ENCODE measurements at places on chromosomes 2 and 18.

GRCh38 chr2:130728007-130728454, 839 bp upstream of the GPR148 start:
- DNase-seq: no peak

DNA sequence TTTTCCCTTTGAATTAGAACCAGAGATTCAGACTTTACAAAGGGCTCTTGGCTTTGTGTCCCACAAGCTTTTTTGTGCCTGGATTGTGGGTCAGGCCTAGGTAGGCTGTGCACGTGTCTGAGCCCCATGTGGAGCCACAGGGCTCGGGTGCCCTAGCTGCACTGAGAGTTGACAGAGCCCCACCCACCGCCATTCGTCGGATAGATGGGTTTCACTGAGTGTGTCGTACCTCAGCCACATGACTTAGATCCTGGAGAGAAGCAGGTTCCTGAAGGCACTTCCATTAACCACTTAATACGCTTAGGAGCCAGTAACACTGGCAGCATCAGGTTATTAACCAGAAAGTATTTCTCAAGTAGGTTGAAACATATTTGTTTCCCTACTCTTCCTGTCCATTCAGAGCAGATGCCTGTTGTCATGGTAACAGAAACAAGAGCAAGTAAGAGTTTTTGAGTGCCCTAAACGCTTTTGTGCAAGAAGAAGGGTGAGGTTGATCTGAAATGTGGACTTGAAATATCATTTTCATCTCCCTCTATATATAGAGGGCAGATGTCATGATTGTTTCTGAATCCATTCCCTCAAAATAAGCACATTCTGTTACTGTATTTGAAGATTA, 30.0 kb downstream of the ADCYAP1 start:
- no peak for DNase-seq

GRCh38 chr2:127739800-127740199, 38.5 kb downstream of the SFT2D3 start:
- DNase-seq: no peak

GRCh38 chr2:1723397-1724042, 20.8 kb downstream of the PXDN start:
- DNase-seq: no peak

GRCh38 chr18:74598350-74599001, 806 bp downstream of the ZNF407 start:
- DNase-seq: no peak

- no peak for DNase-seq
Observed at GRCh38 chr2:23524261-23524706, 139.3 kb downstream of the KLHL29 start.

- DNase-seq: no peak
Observed at GRCh38 chr2:199322151-199322550, 135.6 kb downstream of the SATB2 start.

- no peak for DNase-seq
Observed at GRCh38 chr2:86510436-86510933, 52.8 kb downstream of the CHMP3 start.

- DNase-seq: no peak
Observed at GRCh38 chr2:6127718-6128117, 435.5 kb downstream of the SOX11 start.

DNA sequence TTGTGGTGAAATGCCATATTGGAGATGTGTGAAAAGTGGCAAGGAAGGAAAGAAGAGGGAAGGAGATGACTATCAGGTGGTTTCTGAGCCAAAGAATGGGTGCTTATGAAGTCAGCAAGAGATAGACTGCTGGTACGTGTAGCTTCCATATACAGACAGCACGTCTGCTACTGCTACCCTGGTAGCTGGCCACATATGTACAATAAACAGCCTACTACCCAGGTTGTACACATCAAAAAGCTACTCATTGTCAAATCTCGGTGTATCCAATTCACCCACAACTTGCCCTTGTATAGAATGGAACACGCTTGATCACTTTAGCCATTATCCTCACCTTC, 761.8 kb downstream of the LRRTM4 start:
- no peak for DNase-seq

GRCh38 chr18:74368901-74369705, 53.5 kb downstream of the C18orf63 start:
- no peak for DNase-seq

DNA sequence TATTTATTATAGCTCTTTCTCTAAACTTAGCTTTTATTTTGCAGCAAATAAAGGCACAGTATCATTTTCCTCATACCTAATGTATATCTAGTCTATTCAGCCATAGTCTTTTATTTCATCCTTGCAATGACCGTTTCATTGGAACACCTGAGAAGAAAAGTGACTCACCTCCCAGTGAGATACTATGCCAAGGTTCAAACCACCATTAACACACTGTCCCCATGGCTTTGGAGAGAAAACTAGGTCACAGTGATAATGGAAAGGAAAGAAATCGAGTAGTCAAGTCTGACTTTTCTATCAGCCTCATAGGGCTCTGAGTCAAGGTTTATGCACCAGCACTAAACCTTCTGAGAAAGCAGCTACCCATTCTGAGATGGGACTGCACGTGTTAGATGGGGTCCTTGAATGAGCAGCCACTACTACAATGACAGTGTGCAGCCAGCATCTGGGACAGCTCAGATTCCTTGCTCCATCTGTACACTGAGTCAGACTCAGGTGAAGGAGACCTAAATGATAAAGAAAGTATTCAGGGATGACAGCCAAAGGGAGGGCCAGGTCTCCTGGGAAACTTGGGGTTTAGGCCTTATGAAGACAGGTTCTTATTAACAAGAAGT, 971.1 kb upstream of the ACVR2A start:
- DNase-seq: no peak

DNA sequence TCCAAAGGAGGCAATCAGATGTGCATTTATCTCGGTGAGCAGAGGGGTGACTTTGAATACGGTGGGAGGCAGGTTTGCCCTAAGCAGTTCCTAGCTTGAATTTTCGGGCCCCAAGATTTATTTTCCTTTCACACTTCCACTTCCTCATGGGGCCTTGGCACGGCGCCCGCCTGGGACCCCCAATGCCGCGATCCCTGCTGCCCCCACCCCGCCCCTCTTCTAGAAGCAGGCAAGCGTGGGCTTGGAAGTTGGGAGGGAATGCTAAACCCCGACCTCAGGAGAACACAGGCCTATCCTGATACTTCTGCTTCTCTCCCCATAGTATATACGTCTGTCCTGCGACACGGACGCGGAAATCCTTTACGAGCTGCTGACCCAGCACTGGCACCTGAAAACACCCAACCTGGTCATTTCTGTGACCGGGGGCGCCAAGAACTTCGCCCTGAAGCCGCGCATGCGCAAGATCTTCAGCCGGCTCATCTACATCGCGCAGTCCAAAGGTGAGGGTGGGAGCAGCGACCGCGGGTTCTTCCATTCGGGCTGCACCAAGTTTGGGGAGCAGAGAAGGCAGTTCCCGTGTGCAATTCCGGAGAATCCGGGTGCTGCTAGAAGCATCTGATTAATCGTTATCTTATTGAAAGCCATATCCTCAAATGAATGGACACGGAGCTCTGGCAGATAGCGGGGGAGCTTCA, 21.6 kb downstream of the TRPM8 start:
- DNase-seq: no peak

- peak; percentile 32 for DNase-seq
Observed at GRCh38 chr2:8679827-8680731, 1.8 kb upstream of the ID2 start.

DNA sequence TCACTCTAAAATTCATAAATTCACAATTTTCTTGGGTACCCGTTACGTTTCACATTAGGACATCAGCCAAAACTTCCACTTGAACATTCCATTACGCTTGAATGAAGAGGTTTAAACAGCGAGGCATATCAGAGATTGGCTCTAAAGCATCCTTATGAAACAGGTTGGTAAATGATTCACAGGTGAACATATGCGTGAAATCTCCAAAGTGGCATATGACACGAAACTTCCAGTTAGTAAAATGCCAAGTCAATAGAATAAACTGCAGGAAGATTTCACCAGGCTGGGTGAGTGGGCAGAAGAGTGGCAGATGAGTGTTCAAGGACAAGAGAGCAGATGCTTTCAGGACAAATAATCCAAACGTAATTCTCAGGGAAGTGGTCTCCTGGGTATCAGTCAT, 33.9 kb upstream of the GLS start:
- DNase-seq: no peak

GRCh38 chr2:53033411-53033810, 734.2 kb upstream of the CHAC2 start:
- DNase-seq: no peak

DNA sequence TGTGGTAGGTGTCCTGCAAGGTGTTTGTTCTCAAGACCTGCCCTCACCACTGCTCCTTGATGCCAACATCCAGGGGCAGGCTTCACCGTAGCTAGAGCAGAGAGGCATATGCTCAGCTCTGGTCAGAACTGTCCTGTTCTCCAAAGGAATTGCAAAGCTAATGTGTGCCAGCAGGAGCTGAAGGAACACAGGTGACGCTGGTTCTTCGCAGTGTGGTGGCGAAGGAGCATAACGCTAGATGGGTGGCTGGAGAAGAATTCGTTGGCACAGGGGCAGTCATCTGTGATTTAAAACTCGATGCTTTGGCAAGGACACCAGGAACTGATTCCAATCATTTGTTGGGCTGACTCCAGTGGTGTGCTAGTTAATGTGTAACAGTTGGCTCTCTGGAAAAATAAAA, 11.4 kb upstream of the PER2 start:
- DNase-seq: no peak

- DNase-seq: peak; percentile 90
Observed at GRCh38 chr2:19349911-19350677, 8.3 kb downstream of the OSR1 start.

- no peak for DNase-seq
Observed at GRCh38 chr2:54866868-54867267, 143.4 kb downstream of the EML6 start.

GRCh38 chr18:9475643-9476591, 604 bp downstream of the RALBP1 start:
- DNase-seq: no peak

DNA sequence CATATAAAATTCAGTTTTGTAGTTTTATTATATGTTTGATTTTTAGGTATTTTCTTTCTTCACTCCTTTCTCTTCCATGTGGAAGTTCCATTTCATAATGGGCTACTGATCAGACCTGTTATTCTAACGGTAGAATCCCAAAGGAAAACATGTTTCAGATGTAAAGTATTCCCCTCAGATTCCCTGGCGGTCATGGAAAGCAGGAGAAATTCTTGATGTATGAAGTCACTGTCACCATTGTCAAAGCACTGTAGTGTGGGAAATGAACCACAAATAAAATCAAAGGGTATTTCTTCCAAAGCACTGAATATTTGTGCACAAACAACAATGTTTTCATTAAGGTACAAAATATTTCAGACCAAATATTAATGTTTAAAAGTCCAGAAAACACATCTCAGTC, 237.3 kb upstream of the KLHL14 start:
- DNase-seq: peak; percentile 6

DNA sequence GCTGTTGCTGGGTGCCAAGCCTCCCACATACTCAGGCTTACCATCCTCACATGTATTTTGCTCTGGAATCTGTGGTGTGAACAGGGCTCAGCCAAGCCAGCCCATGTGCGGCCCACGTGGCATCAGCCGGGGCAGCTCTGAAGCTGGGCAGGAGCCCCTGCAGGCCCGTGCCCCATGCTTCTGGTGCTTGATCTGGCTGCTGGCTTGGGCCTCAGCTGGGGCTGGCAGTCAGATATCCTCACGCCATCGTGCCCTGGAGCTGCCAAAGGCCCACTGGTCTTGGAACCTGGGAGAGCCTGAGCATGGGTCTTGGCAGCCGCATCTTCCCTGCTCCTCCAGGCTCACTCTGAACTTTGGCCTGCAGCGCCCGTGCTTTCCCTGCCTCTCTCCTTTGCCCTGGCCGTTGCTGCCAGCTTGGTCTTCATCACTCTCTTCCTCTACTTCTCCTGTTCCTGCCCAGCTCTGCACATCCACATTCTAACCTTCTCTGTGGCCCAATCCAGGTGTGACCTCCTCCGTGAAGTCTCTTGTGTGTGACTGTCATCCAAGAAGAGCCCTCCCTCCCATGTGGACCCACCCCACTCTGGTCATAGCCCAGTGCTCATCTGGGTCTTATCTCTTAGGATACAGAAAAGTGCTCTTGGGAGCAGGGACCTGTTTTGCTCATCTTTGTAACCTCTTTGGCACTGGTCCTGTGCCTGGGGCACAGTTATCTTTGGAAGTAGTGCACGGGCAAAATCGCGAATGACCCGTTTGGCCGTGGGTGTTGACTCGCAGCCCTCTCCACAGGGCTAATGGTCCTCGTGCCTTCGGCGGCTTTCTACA, 116.1 kb downstream of the RNF144A start:
- DNase-seq: no peak

GRCh38 chr2:69209482-69209881, 177.5 kb downstream of the GFPT1 start:
- DNase-seq: no peak

GRCh38 chr18:8493141-8493540, 116.1 kb upstream of the RAB12 start:
- DNase-seq: no peak

DNA sequence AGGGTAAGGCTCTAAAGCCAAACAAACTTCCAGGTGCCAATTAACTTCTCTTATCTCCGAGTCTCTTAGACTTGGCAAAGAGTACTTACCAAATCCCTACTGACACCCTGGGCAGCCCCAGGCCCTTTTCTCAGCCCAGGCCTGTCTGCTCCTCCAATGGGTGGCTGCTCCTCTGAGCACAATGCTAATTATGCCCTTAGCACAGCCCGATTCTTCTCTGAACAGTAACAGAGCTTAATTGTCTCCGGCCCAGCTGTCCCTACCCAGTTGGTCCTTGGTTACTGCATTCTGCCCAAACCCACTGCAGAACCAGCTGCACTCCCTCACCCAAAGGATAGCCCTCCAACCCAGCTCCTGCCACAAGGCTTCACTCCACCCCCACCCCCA, 110.3 kb downstream of the SMAD7 start:
- no peak for DNase-seq

DNA sequence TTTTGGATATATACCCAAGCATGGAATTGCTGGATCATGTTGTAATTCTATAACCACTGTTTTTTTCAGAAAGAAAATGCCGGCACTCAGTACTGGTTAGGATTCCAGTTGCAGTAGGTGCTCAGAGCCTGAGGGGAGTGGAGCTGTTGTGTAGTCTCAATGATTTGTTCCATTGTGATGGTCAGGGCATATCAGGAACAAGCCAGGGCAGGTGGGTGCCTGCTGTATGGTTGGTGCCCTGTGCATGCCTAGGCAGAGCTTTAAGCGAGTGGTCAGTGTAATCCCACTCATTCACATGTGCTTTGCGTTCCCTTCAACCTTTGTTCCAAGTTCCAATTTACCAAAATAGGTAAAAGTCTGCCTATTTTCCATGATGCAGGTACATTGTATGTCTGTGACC, 100.9 kb downstream of the FHOD3 start:
- DNase-seq: no peak

DNA sequence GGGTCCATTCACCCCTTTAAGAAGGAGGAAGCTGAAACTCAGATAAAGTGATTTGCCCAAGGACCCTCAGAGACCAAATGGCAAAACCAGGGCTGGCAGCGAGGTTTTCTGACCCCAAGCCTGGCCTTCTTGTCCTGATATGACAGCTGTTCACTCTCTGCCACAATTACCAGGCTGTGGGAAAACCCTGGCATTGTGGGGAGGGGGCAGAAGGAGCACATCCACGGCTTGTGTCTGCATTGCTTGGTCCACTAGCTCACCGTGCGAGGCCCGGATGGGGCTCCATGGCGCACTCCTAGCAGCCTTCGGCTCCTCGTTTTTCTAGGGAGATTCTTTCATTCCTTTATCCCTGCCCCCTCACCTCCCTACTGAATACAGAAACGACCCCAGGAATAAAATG, 143.4 kb upstream of the SIX2 start:
- DNase-seq: no peak
